ENCODE measurements at places on chromosomes 5 and 9.

DNA sequence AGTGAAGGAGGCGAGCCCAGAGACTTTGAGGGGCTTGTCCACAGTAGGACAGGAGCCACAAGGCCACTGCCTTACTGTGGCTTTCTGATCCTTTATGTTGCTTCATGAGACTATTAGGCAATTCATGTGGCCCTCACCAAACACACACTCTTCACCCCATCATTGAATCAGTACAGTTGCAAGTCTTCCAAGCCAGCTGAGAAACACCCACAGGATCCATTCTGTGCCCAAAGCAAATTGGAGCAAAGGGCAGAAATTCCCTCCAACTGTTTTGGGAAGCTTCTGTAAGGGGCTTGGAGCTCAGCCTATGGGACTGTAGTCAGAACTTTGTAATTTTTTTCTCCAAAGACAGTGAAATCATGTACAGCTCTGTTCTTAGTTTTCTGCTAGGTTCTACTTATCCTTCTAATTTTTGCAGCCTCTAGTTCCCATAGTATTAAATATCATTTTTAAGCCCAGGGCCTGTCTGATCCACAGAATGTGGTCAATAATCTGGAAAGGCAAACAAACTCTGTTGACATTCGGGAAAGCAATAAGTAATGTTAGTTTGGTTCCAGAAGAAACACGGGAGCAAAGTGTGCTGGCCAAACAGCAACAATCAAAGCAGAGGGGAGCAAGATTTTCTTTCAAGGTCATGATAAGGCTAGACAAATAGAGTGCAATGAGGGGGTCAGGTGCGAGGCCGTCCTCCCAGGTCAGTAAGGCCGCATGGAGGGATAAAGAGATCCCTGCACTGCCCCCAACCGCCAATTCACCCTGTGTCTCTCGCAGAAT lies 47.0 kb downstream of the UBE2QL1 start:
- no peak for DNase-seq

GRCh38 chr5:73496984-73497457 lies 1.2 kb upstream of the BTF3 start:
- DNase-seq, result no peak

DNA sequence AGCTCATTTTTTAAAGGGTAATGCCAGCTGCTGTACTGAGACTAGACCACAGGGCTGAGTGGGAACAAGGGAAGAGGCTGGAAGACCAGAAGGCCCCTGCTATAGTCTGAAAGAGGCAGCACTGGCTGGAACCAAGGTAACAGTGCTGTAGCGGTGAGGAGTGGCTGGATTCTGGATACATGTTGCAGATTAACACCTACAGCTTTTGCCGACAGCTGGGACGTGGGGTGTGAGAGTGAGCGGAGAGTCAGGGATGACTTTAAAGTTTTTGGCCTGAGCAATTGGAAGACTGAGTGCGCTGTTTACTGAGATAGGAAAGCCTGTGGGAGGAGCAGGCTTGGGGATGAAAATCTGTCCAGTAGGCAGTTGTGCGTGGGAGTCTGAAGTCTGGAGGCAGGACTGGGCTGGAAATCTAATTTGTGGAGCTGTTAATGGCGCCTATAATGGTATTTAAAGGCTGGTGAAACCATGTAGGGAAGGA lies 26.5 kb downstream of the AQP7 start:
- no peak for DNase-seq

- DNase-seq, result no peak
Measured at GRCh38 chr9:107948086-107948485, 458.5 kb upstream of the KLF4 start.

- DNase-seq, result no peak
Measured at GRCh38 chr5:19172926-19173470, 815.0 kb downstream of the CDH18 start.

- peak; percentile 64 for DNase-seq
Measured at GRCh38 chr9:755454-756381, 85.8 kb upstream of the DMRT1 start.

- no peak for DNase-seq
Measured at GRCh38 chr5:74122979-74123590, 497.1 kb downstream of the ARHGEF28 start.

DNA sequence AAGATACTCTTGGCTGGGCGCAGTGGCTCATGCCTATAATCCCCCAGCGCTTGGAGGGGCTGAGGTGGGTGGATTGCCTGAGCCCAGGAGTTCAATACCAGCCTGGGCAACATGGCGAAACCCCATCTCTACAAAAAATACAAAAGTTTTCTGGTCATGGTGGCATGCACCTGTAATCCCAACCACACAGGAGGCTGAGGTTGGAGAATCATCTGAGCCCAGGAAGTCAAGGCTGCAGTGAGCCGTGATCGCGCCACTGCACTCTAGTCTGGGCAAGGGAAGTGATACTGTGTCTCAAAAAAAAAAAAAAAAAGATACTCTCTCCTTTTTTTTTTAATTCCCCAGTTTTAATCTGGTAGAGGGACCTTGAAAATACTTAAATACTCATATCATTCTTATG lies 15.0 kb downstream of the ANKRD33B start:
- DNase-seq, result peak; percentile 30

DNA sequence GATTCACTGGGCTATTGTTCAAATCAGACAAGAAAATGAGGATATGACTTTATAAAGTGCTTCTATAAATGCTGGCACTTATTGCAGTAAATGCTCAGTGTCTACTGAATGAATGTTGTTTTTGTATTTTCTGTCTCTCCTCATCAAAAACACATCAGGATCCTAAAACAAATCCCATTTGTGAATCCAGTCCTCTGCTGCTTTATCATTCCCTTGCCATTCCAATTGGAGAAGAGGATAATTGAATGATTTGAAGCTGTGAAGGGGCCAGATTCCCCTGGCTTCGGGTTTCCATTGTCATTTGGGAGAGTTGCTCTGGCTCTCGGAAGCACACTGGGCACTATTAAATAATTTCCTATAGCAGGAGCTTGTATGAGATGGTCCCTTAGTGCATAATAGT lies 666.8 kb downstream of the ACTL7B start:
- no peak for DNase-seq

DNA sequence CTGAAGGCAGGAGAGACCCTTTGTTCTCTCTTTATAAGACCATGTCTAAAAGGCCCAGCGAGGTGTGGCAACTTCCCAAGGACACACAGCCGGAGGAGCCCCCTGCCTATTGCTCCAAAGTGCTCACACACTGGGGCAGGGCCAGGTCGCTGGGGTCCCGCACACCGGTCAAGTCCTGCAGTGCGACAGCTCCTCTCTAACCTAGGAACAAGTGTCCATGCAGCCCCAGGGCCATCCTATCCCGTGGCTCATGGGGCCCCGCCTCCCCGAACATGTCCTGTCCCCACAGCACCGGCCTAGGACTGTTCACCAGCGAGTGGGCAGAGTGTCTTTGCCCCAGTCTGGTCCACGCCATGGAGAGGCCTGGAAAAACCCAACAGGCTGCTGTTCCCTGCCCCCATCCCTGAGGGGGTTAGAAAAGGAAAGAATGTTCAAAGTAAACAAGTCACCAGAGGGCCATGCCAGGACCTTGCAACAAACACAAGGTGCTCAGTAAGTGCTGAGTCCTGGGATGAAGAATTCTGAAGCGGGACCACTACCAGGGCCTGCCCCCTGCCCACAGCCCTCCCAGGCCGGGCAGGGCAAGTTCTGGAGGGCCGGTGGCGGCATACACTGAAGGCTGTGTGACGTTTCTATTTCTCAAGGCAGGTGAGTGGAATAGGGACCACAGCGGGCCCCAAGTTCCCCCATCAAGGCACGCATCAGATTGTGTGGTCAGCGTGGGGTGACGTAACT lies 938 bp downstream of the NINJ1 start:
- peak; percentile 90 for DNase-seq

GRCh38 chr5:55370291-55370925 lies 62.6 kb downstream of the MTREX start:
- DNase-seq, result no peak

DNA sequence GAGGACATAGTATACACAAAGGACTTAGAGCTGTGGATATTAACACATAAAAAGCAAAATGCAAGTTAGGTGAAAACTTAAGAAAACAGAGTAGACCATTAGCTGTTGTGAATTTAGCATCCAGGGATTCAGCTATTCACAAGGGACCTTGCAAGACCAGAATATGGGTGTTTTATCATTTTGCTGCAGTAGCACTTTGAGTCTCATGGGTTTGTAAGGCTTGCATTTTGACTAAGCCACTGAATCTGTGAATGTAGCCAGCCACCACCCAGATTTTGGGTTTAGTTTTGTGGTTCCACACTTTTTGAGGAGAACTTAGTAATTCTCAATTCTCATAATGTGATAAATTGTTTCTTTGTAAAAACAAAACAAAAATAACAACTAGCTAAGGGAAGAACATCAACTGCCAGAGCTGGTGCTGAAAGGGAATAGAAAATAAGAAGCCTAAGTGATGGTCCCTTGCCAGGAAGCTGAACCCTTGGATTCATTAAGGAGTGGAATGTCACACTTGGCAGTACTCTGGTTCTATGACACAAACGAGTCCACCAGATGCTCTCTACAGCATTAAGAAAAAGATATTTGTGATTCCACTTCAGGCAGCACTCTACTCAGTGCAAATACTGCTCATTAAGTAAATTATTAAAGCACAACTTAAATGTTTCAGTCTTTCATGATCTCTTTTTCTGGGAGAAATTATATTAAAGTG lies 557.4 kb upstream of the ZNF462 start:
- no peak for DNase-seq

GRCh38 chr5:61678966-61679365 lies 346.9 kb downstream of the ZSWIM6 start:
- no peak for DNase-seq

DNA sequence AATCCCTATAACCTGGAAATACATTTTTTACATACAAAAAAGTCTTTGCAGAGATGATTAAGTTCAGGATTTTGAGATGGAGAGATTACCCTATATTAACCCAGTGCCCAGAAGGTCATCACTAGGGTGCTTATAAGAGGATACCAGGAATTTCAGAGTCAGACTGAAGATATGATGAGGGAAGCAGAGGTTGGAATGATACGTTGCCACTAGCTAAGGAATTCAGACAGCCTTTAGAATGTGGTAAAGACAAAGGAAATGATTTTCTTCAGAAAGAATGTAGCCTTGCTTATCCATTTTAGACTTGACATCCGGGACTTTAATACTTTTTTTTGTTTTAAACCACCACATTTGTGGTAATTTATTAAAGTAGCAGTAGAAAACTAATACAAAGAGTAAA lies 2176.8 kb upstream of the C9orf72 start:
- DNase-seq, result no peak

DNA sequence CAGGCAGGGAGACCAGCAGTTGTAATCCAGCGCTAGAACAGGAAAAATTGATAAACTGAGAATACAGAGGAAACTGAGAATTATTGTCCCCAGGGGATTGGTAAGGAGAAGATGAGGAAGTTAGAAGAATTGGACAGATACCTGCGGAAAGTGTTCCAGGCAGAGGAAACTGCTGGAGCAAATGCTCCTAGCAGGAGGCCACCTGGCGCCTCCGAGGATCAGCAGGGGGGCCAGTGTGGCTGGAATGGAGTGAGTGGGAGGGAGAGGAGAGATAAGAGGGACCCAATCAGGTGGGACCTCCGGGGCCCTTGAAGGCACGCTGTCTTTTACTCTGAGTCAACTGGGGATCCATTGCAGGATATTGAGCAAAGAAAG lies 695 bp upstream of the ANXA6 start:
- no peak for DNase-seq

DNA sequence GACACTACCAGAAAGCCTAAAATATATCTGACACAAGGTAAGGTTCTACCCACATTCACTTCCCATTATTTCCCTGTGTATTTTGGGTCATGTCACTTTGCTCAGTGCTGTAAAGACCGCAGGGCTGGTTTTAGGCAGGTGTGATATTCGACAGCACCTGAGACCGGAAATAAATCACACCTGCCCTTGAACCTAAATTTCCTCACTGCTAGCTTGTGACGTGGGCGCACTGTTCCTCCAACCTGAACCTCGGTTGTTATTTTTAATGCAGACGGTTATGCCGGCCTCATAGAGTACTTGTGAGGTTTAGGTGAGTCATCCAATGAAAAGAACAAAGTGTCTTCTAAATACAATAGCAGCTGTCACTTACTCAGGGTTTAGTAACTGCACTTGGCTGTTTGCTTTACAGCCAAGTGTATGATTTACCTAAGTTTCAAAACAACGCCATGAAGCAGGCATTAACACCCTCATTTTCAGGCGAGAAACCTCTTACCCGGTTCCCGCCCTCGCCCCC lies 20.7 kb upstream of the ZNF782 start:
- no peak for DNase-seq
